ENCODE measurements at places on chromosomes 12 and 14.

DNA sequence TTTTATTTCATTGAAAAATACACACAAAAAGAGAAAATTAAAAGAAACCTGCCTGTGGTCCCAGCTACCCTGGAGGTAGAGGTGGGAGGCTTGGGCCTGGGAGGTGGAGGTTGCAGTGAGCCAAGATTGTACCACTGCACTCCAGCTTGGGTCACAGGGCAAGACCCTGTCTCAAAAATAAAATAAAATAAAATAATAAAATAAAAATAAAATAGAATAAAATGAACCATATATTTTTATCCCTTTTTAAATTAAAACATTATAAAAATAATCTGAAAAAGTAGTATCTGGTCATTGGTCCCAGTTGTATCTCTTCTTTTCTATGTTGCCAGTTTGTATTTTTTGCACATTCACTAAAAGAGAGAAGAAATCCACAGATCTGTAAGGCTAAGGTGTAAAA, 16.7 kb upstream of the FAM234B start:
- no peak for DNase-seq

GRCh38 chr12:67764946-67765619, 116.5 kb downstream of the DYRK2 start:
- no peak for DNase-seq

GRCh38 chr12:4794491-4794890, 74.3 kb downstream of the GALNT8 start:
- DNase-seq = no peak

DNA sequence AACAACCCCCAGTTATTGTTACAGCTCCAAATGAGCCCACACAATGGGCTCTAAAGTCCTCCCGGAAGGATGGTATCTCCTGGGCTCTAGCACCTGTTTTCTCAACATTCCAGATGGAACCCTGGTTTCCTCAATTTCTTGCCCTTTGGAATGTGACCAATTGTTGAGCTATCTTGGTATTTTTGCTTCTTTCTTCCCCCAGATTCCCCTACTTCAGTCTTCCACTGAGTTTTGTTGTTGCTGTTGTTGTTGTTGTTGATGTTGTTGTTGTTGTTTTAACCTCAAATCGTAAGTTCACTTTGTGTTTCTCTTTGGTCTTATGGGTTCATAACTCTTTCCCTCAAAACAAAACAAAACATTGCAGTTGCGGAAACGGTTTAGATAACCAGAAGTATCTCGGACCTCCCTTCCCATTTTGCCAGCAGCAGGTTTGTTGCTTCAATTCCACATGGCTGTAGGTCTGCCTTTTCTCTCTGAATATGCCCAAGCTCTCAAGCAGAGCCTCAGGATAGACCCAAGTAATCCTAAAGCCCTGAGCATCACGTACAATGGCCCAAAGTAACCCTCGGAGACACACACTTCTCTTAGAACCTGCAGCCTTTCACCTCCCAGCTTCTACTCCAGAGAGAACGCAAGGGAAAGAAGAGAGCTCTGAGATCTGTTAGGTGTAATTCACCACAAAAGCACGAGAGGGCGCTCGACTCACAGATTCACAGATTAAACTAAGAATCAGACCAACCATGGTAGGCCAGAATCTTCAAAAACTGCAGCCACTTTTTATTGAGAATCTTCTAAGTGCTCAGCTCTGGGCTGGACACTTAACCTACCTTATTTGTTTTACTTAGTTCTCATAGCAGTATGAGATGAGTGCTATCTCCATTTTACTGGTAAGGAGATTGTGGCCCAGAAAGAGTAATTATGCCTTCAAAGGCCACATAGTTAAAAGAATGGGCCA, 1.0 kb upstream of the DDX23 start:
- DNase-seq = peak; percentile 84

DNA sequence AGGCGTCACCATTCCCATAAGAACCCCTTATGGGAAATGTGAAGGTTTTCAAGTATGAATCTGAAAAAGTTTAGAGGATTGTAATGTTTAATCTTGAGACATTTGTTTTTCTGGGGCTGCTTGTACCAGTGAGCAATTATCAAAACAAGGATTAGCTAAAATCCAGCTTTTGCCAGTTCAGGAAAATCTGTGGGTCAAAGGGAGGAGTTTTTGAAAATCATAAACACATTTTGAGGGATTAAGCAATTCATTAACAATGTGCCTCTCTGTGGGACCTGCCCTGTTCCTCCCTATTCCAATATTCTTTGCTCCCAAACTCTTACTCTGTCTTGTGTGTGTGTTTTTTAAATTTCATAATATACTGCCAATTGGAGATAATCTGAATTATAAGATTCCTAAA, 11.7 kb upstream of the DAAM1 start:
- DNase-seq = no peak

GRCh38 chr12:116698116-116698515, 39.8 kb downstream of the SPRING1 start:
- no peak for DNase-seq

GRCh38 chr12:25500651-25501050, 52.4 kb downstream of the LMNTD1 start:
- DNase-seq = no peak

- DNase-seq = no peak
Measured at GRCh38 chr12:80087486-80088213, 11.7 kb upstream of the OTOGL start.

DNA sequence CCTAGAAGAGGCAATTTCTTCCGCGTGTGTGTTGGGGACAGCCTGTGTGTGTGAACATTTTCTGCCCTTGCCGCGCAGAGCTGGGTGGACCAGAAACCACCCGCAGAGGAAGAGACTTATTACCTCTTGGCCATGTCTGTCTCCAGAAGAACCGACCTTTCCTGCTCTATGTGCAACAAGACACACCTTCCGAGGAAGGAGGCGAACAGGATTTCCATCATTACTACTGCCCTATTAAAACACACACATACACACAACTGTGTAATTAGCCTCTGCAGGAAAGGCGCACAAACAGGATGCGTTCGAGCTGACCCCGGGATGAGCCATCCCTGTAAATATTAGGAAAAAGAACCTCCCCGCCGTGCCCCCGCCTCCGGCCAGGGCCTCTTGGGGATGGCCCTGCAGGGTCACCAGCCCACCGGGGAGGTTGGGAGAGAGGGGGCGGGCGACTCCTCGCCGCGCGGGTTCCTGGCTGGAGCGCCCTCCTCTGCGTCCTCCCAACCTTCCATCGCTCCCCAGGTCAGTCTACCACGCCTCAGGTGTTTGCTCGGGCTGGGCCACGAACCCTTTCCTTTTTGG, 484 bp upstream of the PRKCH start:
- no peak for DNase-seq

DNA sequence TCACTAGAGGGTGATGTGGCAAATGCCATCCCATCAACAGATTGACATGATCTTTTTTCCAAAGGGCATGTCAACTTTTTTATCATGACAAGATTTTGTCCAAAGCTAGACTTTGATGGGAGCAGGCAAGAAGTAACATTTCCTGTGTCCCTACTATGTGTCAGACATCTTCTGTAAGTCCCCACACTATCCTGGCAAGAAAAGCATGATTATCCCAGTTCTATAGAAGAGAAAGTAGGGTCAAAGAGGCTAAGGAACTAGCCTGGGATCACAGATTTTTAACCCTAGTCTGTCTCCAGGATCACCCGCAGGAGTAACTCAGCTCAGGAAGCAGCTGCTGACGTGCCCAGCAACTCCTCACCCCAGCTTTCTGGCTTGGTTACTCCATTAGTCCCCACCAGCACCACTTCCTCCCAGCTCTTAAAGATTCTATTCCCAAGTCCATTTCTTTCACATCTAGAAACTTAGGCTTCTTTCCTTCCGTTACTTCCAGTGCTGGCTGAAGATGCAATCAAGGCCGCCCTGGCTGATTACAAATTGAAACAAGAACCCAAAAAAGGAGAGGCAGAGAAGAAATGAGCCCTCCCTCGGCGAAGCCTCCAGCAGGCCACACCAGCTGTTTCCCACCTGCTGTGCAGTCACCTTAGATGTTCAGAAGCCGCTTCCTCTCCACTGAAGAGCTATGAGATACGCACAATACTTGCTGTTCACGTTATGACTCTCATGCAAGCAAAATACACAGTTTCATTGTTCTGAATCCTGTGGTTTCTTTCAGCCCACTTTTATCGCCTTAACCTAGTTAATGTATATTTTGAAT, 6.2 kb downstream of the ISCU start:
- no peak for DNase-seq

DNA sequence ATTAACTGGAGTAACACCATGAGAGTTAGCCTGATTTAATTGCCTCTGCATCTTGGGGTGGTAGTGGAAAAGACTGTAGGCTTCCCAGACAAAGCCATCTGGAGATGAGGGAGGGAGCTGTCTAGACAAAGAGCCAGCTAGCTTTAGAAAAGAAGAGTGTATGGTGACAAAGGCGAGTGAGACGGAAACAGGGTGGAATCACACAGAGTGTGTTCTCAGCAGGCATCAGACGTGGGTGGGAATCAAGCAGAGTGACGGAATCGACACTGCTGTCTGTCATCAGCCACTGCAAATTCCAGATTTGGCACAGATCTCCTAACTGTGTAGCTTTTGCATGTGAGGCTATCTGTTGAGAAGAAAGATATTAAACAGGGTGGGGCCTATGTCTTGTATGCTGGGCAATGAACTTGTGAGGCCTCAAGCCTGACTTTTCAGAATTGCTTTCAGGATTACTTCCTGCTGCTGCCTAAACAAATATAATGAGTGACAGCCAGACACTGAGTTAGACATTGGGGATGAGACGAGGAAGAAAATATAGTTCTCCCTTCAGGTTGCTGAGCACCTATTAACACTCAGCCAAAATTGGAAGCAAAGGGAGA, 236.5 kb upstream of the GRIP1 start:
- no peak for DNase-seq

DNA sequence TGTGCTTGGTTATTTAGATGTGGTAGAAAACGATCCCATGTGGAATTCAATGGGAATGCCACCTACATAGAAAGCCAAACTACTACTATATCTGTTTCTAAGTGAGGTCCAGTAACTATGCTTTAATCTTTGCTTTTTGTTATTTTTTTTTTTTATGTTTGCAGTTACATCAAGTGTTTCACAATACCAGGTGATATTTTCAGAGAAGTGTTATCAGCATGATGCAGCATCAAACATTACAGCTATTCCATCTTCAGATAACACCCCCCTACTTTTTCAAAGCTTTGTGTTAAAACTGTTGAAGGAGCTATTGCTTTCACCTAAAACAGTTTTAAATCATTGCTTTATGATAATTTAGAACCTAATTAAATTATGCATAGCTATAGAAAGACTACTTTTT, 163.8 kb upstream of the SLC16A7 start:
- no peak for DNase-seq

- DNase-seq = no peak
Measured at GRCh38 chr12:25482625-25483024, 70.5 kb downstream of the LMNTD1 start.

- no peak for DNase-seq
Measured at GRCh38 chr12:78888568-78888967, 24.0 kb downstream of the SYT1 start.

- DNase-seq = no peak
Measured at GRCh38 chr12:43728117-43728516, 30.5 kb downstream of the PUS7L start.

- DNase-seq = no peak
Measured at GRCh38 chr12:112007945-112008344, 5.0 kb downstream of the TMEM116 start.

DNA sequence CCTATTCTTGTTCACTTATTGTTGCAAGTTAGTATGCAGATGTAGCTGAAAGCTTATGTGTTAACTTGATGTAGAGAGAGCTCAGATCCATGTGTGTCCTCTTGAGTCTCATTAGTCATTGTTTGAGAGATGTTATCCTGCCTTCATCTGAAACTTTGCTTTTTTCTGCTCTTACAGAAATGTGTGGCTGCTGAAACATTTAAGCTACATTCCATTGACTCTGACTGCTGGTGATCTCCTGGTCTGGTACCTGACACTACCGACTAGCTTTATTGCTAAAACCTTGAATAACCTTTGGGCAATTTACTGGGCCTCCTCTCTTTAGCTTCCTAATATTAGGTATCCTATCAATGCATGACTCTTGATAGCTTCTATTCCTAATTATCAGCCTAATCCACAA, 705.6 kb upstream of the FOXG1 start:
- no peak for DNase-seq

DNA sequence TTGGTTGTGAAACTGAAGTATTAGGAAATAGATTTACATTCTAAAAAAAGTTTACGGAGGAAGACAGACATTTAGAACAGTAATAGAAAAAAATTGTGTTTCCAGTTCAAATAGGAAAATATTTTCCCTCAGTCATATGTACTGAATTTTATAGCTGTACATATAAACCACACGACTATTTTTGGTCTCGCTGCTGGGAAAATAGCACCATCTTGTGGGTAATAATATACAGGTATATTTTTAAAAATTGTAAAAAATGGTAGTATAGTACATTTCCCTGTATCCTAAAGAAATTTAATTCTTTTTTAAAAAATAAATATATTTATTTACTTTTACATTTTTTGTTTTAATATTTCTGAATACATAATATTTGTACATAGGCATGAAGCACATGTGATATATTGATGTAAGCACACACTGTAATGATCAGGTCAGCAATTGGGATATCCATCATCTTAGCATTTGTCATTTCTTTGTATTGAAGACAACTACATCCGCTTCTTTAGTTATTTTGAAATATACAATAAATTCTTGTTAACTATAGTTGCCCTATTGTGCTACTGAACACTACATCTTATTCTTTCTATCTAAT, 168.6 kb downstream of the ALX1 start:
- DNase-seq = no peak

DNA sequence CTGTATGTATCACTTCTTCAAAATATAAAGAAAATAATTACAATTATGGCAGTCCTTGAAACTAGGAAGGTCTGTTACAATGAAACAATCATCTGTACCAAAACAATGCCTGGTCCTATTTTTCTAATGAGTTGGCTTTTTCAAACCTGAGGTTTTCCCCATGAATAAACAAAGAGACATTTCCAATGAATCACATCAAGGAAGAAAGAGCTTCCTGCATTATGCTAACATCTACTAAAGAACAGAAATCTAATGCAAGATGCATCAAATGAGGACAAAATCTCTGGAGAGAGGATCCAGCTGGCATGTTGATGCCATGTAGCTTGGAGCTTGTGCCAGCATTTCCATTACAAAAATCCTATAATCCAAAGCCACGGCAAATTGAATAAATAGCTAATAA, 29.3 kb downstream of the NIN start:
- no peak for DNase-seq

- DNase-seq = no peak
Measured at GRCh38 chr12:123475246-123475703, 17.3 kb downstream of the SNRNP35 start.

DNA sequence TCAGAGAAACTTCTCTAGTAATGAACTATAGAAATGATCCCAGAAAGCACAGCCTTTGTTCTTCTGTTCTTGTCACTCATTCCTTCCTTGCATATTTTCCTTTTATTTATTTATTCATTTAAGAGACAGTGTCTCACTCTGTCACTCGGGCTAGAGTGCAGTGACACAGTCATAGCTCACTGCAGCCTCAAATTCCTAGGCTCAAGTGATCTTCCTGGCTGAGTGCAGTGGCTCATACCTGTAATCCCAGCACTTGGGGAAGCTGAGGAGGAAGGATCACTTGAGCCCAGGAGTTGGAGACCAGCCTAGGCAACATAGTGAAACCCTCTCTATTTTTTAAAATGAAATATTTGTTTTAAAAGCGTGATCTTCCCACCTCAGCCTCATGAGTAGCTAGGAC, 11.5 kb downstream of the TECPR2 start:
- DNase-seq = no peak

Measured in stimulated activated CD8-positive, alpha-beta memory T cell treated with anti-CD3 and anti-CD28 coated beads, Interleukin-15, amount 100 ng/mL, for 1 hour (primary cell).